ENCODE measurements at places on chromosomes 5 and 9.

DNA sequence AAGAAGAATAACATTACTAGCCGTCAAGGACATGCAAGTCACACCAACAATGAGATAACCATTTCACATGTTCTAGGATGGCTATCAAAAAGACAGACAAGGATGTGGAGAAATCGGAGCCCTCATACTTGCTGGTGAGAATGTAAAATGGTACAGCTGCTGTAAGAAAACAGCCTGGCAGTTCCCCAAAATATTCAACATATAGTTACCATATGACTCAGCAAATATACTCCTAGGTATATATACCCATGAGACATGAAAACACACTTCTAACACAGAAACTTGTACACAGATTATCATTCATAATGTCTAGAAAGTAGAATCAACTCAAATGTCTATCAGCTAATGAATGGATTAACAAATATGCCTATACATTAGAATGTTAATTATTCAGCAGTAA lies 105.4 kb upstream of the PCAT7 start:
- DNase-seq, result no peak

GRCh38 chr9:105198023-105198422 lies 46.4 kb upstream of the SLC44A1 start:
- no peak for DNase-seq

- no peak for DNase-seq
Observed at GRCh38 chr5:14821100-14821845, 50.3 kb downstream of the ANKH start.

GRCh38 chr5:40221796-40222195 lies 457.9 kb upstream of the PTGER4 start:
- no peak for DNase-seq

DNA sequence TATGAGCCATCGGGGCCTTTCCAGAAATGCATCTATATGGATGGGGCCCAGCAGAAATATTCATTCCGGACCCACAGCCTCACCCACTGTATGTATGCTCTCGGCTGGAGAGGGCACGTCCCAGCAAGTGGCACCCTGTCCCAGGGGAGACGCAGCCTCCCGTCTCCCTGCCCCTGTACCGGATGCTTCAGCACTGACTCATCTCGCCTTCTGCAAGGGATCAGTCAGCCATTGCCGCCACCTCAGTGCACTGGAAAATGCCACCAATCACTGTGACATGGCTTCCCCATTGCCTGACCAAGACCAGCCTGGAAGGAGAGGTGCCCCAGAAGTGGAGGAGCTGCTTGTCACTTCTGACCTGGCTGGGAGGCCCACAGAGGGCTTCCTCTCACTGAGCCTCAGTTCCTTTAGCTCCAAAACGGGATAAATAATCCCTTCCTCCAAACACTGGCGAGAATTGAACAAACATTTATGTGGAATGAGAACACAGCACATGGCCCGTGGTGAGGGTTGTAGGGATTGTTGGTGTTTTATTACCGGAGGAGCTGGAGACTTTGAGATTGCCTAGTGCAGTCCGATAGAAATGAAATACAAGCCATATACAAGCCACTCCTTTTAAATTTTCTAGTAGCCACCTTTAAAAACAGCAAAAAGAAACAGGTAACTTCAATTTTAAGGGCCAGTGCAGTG lies 43.9 kb upstream of the ORM1 start:
- peak; percentile 20 for DNase-seq

DNA sequence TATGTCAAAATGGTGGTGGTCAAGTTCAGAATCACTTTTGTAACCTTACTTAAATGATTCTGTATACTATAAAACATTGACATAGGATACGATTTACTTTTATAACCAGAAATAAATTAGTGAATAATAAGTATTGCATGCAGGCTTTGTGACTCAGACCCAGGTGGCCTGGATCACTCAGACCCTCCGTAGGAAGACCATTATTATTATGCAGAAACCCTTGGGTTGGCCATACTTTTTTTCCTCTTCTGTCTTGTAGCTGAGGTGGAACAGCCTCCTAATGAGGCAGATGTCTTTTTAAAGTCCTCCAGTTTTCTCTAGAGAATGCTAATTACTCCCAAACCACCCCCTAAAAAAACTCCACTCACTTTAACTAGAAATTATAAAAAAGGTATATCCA lies 121.9 kb downstream of the LPAR1 start:
- DNase-seq, result no peak

GRCh38 chr9:96108691-96109380 lies 193.1 kb downstream of the HSD17B3 start:
- no peak for DNase-seq

DNA sequence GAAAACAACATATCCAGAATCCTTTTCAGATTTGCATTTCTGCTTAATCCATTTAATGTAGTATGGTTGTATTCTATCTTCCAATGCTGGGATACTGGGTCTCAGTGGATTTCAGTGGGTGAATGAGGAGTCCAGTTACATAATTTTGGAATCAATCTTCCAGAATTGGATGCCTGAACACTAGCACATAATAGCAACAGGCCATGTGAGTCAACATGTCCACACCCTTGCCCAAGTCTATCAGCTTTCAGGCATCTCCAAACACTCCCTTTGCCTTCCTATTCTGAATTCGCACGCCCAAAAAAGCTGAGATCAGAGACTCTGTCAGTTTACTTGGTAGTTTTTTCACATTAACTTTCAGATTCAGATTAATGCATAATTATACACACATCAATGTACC lies 202.6 kb downstream of the TSSK1B start:
- DNase-seq, result no peak

DNA sequence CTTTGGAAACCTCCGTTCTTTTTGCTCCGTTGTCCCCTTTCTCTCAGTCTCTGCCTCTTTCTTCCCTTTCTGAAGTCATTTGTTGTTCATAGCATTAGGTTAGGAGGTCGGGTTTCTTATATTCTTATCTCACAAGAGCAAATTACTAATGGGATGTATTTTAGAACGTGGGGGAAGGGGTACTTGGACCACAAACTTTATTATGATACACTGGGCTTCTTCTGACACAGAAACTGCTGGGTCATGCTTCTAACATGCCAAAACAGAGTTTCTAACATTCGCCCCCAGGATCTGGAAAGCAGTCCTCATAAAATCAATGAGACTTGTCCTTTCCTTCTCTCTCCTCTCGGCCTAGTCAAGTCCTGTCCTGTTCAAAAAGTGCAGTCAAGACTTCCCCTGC lies 334.4 kb downstream of the GADD45G start:
- DNase-seq, result no peak

DNA sequence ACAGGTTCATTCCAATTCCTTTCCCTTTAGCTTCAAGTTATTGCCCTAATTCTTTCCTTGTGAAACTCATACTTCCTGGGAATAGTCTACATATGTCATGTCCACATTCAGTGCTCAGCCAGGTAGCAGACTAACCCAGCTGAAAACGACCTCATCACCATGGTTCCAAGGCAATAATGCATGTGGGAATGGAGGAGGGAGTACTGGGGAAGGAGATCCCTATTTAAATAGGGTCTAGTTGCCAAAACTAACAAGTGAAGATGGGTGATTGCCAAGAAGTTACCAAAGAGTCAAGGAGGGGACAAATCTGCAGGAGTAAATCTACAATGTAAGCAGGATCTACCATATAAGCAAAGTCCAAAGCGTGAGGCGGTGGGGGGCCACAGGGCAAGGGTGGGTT lies 47.3 kb upstream of the MCTP1 start:
- DNase-seq, result no peak

DNA sequence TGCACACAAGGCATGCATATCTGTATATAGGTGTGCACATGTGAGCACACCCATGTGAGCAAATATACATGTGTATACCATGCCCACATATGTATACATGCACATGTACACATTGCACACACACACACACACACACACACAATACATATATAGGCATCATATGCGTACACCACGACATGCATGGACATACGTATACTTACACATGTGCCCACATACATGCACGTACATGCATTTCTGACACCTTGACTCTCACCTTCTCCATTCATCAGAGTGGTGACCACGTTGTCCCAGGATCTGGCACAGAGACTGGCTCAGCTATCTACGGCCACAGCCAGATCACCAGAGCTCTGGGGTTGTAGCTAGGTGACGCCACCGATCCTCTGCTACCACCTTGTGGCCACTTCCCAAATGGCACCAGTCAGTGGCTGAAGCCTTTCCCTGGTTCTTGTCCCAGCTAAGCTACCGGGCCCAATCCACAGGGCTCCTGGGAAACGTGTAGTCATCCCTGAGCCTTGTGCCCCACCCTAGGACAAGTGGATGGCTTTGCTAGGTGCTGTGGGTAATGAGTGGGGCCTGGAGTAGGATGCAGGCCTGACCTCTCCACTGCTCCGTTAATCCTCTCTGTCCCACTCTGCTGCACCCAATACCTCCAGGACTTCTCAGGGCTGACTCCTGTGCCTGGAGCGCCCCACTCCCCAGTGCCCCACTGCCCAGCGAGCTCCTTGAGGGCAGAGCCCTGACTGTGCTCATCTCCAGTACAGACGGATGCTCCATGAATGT lies 194.4 kb downstream of the RGS3 start:
- peak; percentile 86 for DNase-seq

DNA sequence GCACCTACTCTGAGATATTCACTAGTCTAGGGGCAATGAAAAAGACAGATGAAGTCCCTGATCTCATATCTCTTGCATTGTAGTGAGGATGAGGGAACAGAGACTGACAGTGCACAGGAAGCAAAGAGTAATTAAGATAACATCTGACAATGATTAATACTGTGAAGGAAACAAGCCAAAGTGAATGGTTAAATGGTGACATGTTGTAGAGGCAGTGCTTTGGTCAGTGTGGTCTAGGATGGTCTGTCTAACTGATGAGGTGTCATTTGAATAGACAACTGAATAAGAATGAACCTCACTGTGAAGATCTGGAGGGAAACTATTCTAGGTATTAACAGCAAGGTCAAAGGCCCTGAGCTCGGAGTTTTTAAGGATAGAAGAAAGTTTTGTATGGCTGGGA lies 333.3 kb upstream of the GRIA1 start:
- no peak for DNase-seq

DNA sequence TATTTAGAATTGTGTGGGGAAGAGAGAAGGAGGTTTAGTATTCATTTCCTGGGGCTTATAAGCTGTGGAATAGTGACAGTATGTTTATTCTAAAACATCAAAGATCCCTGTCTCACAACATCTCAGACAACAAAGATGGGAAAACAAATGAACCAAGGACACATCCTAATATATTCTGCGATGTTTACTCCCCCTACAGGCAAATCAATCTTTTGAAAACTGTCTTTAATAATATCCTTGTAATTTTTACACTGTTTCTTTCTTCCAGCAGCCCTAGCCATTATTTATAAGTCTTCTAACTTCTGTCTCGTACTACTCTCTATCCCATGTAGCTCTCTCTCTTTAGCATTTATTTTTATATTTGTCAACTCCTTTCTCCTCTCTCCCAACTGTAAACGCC lies 33.5 kb upstream of the TMEM252 start:
- DNase-seq, result no peak

DNA sequence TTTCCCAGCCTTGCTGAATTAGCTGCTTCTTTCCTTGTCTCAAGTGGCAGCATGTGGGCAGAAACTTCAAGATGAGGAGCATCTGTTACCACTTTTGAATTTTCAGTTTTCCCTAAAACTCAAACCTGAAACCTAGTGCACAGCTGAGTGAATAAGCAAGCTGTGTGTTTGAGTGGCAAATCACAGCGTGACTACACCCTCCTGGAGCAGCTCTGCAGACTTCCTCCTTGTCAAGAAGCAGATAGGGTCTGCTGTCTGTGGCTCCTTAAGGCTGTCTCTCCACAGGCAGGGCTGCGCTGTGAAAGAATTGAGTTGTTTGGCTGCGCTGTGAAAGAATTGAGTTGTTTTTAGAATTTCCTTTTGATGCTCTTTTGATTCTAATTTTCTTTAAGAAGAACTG lies 179.7 kb upstream of the HAPLN1 start:
- DNase-seq, result no peak

- DNase-seq, result peak; percentile 39
Observed at GRCh38 chr5:101080462-101081240, 177.6 kb upstream of the ST8SIA4 start.

DNA sequence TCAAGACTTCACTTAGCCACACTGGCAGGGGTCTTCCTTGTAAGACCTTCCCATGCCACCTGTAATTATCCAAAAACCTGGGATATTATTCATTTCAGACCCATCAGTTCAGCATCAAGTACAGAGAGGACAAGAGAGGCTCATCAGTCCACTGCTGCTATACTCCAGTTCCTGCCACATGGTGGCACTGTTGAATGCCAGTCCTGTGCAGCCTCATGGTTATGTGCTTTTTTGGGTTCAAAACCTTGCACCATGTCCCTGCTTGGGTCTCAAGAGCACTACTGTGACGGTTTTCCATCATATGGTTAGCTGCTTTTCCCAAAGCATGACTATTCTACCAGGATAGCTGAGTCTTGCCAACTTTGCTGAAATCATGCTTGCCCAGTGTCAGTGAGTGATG lies 8.5 kb downstream of the PTGS1 start:
- DNase-seq, result no peak

GRCh38 chr5:163947848-163948666 lies 442.6 kb downstream of the MAT2B start:
- DNase-seq, result no peak

- DNase-seq, result no peak
Observed at GRCh38 chr5:125750861-125751186, 672.4 kb upstream of the GRAMD2B start.

DNA sequence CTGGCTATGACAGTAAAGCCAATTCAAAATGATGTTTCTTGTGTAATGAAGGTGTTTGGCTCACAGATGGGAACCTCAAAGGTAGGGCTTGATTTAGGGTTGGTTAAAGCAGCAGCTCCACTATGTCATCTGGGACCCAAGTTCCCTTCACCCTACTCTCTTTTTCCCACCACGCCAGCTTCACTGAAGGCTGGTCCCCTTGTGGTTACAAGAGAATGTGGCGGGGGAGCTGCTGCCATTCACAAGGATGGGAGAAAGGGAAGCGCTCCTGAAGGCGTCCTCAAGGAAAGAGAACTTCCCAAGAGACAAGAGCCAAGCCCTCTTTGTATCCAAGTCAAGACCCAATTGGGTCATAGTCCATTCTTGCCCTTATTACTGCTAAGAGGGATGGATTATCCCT lies 72.7 kb downstream of the NTRK2 start:
- DNase-seq, result no peak

DNA sequence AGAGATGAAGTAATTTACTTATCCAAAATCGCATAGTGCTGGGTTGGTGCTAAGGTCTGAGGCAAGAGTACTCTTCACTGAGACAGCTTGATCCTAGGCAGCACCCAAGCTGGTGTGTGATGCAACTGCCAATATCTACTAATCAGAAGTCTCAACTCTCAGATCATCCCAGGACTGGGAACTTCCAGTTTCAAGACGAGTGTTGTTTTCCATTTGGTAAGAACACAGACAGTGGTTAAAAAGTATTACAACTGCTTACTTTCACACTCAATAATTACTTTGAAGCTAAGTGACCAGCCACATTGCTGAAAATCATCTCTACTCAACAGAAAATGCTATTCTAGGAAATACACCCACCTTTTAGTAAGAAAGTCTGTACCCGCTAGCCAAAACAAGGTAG lies 45.3 kb downstream of the FBXW11 start:
- DNase-seq, result no peak

GRCh38 chr5:120614531-120615180 lies 150.6 kb downstream of the PRR16 start:
- DNase-seq, result peak; percentile 59

Measured in left hindlimb (tissue), 1 donor.